GM12878 (cell line): ENCODE measurements at places on chromosomes 5 and 9. TPM values are rescaled to one million over a fixed set of nuclear protein-coding genes. Genes with fewer than 3 reads are reported as not detected.

The MAMDC2 gene
- polyA plus RNA-seq, result not detected in 2 replicates

GRCh38 chr5:41083306-41083705, 12.2 kb upstream of the MROH2B start:
- DNase-seq, result no peak
- no peaks in the 10 kb centered on the region for H3K27me3 ChIP-seq
- H3K4me3 ChIP-seq, result no peak overlapping the region
- no peaks in the 10 kb centered on the region for H3K36me3 ChIP-seq
- no peak overlapping the region for H3K27ac ChIP-seq

DNA sequence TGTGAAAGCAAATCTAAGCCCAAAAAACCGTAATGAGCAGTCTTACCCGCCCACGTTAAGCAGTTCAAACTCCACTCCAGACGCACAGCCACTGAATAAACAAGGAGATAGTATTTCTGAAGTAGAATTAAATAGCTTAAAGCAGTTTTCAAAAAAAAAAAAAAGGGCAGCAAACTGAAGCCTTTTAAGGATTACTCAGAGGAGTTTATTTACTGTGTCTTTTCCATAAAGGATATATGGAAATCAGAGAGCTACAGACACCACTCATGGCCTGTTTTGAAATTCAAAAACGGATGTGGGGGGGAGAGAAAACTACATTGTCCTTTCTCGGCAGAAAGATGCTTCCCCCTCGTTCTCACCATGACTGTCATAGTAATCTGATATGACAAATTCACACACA, 83.7 kb upstream of the IRX1 start:
- H3K27ac ChIP-seq, result no peak overlapping the region
- no peaks in the 10 kb centered on the region for H3K27me3 ChIP-seq
- H3K36me3 ChIP-seq, result no peaks in the 10 kb centered on the region
- no peaks in the 10 kb centered on the region for H3K4me1 ChIP-seq
- H3K4me3 ChIP-seq, result no peak overlapping the region

DNA sequence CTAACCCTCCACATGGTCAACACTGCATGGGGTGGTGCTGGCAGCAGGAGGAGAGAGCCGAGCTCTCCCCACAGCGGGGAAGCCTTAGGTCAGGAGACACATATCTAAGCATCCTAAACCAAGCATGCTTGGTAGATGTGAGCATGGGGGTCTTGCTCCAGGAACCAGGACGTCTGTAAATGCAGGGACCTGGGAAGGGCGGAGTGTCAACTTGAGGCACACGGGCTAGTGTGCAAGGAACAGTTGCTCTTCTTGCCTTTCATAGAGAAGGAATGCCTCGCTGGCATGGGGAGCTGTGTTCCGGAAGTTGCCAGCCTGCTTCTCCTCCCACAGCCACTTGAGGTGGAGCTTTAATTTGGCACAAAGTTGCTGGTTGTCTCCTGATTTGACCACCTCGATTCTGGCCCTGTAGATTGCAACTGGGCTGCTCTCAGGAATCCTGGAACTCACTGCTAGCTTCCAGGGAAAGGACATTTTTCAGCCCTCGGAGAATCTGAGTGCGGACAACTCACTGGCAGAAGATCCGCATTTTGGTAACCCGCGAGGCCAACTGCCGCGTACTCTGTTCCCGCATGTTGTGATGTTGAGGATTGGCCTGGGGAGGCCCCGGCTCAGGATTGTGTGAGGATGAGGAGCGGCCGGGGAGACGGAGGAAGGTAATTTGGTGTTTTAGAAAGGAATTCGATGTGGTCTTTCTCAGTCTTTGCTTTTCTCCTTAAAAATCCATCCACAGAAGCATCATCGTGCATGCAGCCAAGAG, 370.3 kb upstream of the IRX1 start:
- no peaks in the 10 kb centered on the region for H3K36me3 ChIP-seq
- H3K4me1 ChIP-seq, result no peaks in the 10 kb centered on the region
- H3K27me3 ChIP-seq, result no peaks in the 10 kb centered on the region
- H3K4me3 ChIP-seq, result no peak overlapping the region

- H3K4me3 ChIP-seq, result no peak overlapping the region
- H3K27ac ChIP-seq, result no peak overlapping the region
- H3K36me3 ChIP-seq, result no peaks in the 10 kb centered on the region
- no peaks in the 10 kb centered on the region for H3K4me1 ChIP-seq
Measured at GRCh38 chr5:58040044-58040443, 419.8 kb downstream of the PLK2 start.

The TXNDC15 gene
- polyA plus RNA-seq, result 44.2 and 45.8 TPM in 2 replicates

The EPB41L4B gene
- polyA plus RNA-seq, result 0.04 and 0.08 TPM in 2 replicates

The OR1Q1 gene
- polyA plus RNA-seq, result not detected in 2 replicates

DNA sequence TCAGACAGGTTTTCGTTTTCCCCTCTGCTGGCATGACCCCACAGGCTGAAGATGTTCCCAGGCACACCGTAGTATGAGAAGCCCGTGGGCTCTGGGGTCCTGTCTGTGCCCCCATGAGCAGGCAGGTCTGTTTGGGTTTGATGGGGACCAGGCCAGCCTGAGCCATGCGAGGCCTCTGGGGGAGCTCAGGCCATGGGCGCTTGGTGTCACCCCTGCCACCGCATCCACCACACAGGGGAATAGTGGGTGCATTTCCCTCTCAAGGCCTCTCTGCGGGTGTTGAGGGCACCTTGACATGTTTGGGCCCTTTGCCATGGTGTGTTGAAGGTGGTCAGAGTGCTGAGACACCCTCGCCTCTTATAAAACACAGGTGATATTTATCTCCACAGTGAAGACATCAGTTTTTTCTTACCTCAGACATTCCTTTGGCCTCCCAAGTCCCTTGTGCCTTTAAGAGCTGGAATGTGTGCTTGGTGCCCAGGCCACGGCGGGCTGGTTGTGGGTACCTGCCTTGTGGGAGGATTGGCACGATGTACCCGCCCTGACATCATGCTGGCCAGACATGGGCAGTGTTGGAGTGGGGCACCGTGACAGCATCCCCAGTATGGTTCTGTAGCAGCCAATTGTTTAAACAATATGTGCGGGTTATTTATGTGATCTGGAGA, 68.3 kb downstream of the WNK2 start:
- no peaks in the 10 kb centered on the region for H3K4me1 ChIP-seq
- H3K27ac ChIP-seq, result no peak overlapping the region
- DNase-seq, result no peak
- no peaks in the 10 kb centered on the region for H3K36me3 ChIP-seq
- no peak overlapping the region for H3K4me3 ChIP-seq
- H3K27me3 ChIP-seq, result no peaks in the 10 kb centered on the region

DNA sequence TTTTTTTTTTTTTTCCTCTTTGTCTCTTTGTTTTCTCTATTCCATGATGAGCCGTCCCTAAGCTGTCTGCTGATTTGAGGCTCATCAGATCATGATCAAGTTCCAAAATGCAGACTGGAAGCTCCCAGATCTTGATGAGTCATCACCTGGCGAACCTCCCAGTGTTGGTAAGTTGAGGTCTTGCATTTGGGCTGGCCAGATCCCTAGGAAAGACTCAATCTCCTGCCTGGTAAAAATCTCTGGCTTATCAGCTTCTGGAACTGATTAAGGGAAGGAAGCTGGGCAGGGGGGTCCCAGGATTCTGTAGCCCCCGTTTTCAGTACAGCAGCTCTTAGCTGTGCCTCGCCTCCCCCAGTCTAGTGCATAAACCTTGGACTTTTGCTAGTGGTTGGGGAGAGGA, 69.0 kb downstream of the TSPAN17 start:
- no peaks in the 10 kb centered on the region for H3K36me3 ChIP-seq
- DNase-seq, result no peak
- no peak overlapping the region for H3K27ac ChIP-seq
- H3K4me3 ChIP-seq, result no peak overlapping the region
- no peaks in the 10 kb centered on the region for H3K4me1 ChIP-seq

DNA sequence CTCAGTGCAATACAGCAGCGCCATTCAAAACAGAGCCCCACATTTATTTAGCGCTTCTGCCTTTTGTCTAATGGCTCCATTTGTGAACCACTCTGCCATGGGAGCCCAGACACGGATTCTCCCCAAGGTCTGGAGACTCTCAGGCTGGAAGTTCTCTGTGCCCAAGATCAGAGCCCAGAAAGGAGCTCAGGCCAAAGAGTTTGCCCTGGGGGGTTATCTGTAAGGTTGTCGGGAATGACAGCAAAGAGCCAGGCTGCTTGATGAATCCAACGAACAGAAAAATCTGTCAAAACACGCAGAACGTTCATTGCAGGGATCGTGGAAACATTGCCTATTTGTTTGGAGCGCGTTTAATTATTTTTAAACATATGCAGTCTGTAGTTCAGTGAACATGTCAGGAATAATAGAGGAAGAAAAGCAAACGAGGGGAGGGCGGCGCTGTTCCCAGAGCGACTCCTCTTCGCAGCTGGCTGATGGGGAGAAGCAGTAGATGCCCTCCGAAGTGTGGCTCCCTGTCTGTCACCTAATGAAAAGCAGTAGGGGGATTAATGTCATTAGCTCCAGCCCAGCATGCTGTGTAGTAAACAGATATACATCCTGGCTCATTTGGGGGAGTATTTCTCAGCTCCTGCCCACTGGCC, 464.9 kb upstream of the MPDZ start:
- H3K36me3 ChIP-seq, result no peaks in the 10 kb centered on the region
- no peak for DNase-seq
- H3K4me1 ChIP-seq, result no peaks in the 10 kb centered on the region
- H3K4me3 ChIP-seq, result no peak overlapping the region
- H3K27me3 ChIP-seq, result no peaks in the 10 kb centered on the region

DNA sequence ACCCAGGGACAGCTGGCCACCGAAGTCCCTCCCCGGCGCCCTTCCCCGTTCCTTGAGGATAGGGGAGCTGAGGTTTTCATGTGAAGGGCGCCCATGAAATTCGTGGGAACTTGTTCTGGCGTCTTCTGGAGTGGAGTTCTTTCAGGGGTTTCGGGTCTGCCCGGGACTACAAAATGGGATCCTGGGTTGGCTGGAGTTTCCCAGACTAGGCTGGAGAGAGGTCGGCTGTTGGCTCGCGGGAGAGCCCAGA, 3.6 kb upstream of the RGMB start:
- peak overlapping the region; percentile 79 for H3K4me3 ChIP-seq
- no peak for DNase-seq
- peaks cover 12% of the 10 kb centered on the region for H3K4me1 ChIP-seq
- no peaks in the 10 kb centered on the region for H3K36me3 ChIP-seq
- peaks cover 3% of the 10 kb centered on the region; the same call in 1 of the 2 replicates for H3K27me3 ChIP-seq

The PCDHA9 gene
- polyA plus RNA-seq, result not detected in 2 replicates

The RAB3C gene
- not detected in 2 replicates for polyA plus RNA-seq

DNA sequence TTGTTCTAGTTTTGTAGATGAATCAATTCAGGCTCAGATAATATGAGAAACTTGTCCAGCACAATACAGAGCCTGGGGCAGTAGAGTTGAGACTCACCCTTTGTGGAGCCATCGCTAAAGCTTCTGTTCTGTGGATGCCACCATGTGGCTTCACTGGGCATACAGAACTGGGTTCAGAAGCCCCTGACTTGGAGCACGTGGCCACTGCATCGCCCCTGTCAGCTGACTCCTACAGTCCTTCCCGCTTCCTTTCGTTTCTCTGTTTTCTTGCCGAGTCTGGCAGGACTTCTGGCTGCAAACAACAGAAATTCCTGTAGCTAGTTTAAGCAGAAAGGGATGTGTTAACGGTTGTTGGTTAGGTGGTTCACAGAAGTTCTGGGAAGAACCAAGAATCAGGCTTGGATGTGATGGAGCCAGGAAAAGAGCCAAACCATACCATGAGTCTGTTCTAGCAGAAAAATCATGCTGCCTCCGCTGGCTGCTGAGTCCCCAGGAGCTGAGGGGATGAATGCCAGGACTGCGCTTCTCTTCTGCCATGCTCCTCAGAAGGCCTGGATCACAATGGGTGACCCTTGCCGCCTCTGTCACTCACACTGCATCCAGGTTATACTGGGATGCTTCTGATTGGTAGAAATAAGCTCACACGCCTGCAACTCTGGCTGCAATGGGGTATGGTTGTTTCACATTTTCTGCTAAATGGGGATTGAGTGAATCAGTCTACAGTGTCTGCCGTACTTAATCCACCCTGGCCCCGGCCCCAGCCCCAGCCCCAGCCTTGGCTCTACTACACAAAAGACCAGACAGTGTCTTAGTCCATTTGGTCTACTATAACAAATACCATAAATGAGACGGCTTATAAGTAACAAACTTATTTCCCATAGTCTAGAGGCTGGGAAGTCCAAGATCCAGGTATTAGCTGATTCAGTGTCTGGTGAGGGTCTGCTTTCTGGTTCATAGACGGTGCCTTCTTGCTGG, 262.5 kb downstream of the GOLPH3 start:
- no peaks in the 10 kb centered on the region for H3K4me1 ChIP-seq
- no peak overlapping the region for H3K27ac ChIP-seq
- no peaks in the 10 kb centered on the region for H3K36me3 ChIP-seq
- H3K4me3 ChIP-seq, result no peak overlapping the region

GRCh38 chr9:136964171-136964689, 12.2 kb downstream of the LCN12 start:
- no peaks in the 10 kb centered on the region for H3K27me3 ChIP-seq
- no peak overlapping the region for H3K27ac ChIP-seq
- H3K4me1 ChIP-seq, result peaks cover 7% of the 10 kb centered on the region
- no peak overlapping the region for H3K4me3 ChIP-seq
- H3K36me3 ChIP-seq, result no peaks in the 10 kb centered on the region
